ENCODE measurements at places on chromosomes 7 and 10.

DNA sequence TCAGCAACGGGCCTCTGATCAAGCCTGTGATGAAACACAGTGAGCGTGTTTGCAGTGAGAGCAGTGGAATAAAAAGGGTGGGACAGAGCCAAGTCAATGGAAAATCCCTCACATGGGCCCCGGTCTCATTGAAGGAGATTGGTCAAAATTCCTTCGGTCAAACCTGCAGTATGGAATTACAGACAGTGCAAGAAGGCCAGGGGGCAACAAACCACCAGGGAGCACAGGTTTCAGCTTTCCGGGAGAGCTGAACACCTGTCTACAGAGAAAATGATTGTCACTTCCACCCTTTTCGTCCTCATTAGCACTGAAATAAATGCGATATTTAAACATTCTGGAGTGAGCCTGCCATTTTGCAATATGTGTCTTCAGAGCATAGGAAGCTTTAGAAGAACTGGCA is 92.9 kb downstream of the GPR26 start:
- DNase-seq: no peak

- no peak for DNase-seq
Measured at GRCh38 chr7:43884617-43885016, 15.3 kb upstream of the MRPS24 start.

DNA sequence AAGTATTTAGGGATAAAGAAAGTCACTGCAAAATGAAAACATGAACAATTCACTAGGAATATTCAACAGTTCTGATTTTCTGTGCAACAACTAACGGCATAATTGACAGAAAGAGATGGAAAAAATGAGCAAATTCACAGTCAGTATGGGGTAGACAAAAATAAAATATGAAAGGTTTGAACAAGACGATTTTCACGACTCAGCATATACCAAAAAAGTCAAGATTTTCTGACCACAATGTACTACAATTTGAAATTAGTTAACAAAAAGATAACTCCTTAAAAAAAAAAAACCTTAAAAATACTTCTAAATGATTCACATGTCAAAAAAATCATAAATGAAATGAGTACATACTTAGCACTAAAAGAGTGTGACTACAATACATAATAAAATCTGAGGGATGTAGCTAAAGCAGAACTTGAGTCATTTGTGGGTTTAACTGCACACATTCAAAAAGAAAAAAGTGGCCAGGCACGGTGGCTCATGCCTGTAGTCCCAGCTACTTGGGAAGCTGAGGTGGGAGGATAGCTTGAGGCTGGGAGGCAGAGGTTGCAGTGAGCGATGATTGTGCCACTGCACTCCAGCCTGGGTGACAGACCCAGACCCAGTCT is 22.6 kb upstream of the MTURN start:
- no peak for DNase-seq

GRCh38 chr7:108314551-108314950 is 141.7 kb downstream of the NRCAM start:
- DNase-seq: no peak

GRCh38 chr7:131681961-131682360 is 125.5 kb upstream of the PODXL start:
- DNase-seq: no peak

DNA sequence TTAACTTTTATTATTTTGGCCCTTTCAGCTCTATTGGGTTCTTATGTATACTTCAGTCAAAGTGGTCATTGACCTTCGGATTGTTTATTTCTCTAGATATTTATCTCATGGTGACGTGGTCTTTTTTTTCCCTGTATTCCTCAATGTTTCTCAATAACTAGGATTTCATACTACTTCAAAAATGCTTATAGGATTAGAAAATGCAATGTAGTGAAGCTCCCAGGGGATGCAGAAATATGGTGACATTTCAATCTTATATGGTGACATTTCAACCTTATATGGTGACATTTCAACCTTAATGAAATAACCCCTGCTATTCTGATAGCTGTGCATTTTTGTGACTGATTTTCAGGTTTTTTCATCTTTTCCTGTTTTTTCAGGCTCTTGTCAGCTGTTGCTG is 51.4 kb downstream of the CHRM2 start:
- no peak for DNase-seq

DNA sequence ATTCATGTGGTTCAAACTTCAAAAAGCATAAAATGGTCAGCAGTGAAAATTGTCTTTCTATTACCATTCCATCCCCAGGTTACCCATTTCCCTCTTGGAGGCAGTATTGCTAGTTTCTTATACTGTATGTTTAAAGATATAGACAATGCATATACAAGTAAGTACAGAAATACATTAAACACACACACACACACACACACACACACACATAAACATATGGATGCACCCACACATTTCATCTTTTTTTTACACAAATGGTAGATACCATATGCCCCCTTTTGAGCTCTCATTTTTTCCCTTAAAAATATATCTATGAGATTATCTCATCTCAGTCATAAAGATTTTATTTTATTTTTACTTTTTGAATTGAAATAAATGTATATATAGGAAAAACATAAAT is 79.7 kb downstream of the NEUROD6 start:
- DNase-seq: no peak

DNA sequence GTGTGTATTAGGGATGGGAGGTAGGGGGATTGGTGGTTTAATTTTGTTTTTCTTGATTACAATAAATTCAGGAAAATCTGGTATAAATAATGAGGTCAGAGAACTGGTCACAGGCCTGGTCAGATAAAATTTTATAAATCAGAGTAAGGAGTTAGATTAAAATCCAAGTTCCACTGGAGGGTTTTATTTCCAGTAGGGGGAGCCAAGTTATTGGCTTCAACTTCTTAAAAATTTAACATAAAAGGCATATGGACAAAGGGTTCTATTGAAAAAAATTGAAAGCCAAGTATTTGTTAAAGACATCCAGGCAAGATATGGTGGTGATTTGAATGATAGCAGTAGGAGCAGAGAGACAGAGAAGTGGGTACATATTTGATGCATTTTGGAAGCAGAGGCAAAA is 763.3 kb downstream of the SORCS1 start:
- no peak for DNase-seq

DNA sequence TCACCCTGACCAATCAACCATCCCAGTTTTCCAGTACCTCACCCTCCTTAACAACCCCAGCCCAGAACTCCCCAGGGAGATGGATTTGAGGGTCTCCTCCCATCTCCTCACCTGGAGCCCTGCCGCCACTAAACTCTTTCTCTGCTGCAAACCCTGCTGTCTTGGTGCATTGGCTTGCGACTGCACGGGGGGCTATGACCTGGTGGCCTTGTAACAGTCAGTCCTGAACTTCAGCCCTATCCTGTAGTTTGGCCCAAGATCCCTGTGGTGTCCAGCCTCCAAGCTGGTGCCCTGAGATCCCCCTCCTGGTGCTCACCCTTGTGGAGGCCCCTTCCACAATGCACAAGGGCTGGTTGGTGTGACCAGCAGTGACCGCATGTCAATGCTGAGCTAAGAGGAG is 91.9 kb downstream of the PAXIP1 start:
- no peak for DNase-seq

- no peak for DNase-seq
Measured at GRCh38 chr7:142897691-142898090, 12.1 kb upstream of the TRPV6 start.

- DNase-seq: no peak
Measured at GRCh38 chr10:103852856-103853255, 2.5 kb downstream of the SH3PXD2A start.

DNA sequence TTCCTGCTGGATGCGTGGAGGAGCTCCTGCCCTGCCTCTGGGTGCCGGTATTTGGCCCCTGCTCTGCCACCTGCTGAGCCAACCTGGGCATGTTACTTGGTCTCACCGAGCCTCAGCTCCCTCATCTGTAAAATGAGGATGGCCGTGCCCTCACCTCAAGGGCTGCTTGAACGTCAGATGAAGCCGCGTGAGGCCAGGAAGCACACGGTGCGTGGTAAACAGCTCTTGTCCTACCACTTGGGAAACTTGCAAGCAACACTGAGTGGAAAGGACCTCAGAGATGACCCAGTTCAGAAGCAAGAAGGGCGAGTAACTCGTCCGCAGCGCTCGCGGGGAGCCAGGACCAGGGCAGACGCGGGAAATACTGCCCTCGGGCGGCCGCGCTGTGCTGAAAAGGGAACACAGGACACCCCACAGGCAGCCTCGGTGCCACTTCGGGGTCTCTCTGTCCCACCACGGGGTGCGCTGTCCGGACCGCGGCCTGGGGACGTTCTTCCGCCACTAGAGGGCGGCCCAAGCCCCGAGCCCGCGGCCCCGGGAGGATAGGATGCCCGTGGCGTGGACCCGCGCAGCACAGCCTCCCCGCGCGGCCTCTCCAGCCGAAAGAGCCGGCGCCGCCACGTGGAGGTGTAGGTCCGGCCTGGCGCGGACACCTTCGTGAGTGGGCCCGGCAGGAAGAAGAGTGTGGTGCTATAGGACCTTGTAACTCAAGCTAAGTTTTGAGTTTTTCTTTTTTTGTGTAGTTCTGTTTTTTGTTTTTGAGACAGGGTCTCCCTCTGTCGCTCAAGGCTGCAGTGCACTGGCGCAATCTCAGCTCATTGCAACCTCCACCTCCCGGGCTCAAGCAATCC is 94.1 kb downstream of the PRKAG2 start:
- peak; percentile 45 for DNase-seq

DNA sequence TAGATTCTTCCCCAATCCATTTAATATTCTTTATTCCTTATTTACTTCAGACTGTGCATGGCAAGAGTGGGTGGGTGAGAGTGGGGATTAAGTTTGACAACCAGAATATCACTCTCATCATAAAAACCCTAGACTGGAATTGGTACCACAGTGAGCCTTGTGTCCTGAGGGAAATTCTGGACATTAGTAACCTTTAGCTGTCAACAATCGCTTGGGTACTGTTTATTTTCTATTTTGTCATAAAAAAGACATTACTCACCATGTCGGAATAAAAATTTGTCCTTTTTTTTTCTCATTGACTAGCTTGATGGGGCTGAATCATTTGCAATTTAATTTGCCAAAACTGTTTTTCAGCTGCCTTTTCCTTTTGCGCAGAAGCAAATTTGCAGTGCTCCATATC is 176.1 kb upstream of the SEMA3C start:
- no peak for DNase-seq

- no peak for DNase-seq
Measured at GRCh38 chr10:72375585-72375984, 20.9 kb upstream of the DNAJB12 start.

DNA sequence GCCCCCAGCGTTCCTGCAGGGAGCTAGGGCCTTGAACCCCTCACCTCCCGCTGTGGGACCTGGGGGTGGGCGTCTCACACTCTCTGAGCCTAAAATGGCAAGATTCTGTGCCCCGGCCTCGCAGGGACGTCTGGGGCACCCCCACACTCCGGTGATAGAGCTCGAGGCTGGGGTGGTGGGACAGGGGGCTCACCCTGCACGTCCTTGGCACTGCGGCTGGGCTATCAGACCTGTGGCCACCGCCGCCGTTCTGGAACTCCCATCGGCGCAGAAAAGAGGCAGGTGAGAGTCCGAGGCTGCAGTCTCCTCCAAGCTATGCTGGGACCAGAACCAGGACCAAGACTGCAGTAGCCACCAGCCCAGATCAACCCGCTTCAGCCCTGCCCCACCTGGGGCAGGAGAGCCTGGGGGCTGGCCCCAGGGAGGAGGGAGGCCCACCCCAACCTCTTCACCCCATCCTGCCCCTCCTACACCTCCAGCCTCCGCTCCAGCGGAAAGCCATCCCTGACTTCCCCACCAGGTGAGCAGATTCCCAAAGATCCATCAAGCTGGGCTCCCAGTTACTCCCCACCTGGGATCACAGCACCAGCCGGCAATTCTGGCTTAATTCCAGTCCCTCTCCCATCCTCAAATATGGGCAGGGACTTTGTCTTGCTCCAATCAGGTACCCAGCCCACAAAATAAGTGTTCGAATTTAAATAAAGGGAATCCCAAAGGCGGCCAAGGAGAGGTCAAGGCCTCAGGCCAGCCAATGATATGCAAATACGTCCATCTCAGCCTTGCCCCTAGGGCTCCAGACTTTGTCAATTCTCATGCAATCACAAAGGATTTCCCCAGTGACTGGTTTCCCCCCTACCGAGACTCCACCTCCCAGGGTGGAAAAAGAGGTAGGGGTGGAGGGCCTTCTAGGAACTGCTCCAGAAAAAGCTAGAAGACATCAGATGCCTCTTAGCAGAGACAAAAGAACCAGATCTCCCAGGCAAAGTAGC is 16.4 kb downstream of the TNRC18 start:
- DNase-seq: no peak

DNA sequence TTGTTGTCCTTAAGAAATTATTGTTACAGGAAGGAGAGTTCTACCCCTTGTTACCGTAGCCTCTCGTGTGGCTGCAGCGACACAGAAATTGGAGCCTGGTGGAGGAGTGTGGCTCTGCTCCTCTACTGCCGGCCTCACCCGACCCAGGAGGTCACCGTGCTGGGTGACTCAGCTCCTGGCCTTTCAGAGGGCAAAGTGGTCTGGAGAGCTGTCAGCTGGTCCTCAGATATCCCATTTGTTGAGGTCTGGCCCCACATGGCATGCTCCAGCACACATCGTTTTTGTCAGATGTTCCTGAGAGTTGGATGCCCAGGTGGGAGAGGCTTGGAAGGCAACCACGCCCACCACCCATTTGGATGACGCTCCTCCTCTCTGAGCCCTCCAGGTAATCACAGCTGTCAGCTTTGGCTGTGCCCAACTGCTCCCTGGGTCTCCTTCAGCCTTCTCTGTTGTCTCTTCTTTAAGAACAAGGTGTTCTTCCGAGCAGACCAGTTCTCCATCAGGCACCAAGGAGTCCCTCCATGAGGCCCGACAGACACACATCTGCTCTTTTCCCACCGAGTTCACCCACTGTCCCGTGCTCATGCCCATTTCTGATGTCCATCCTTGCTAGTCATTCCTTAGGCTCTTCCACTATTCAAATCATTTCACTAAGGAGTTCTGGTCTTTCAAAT is 80.3 kb downstream of the RAMP3 start:
- no peak for DNase-seq

- no peak for DNase-seq
Measured at GRCh38 chr10:122988501-122988900, 8.3 kb downstream of the PSTK start.

GRCh38 chr10:105192861-105193260 is 551.8 kb downstream of the SORCS3 start:
- DNase-seq: no peak

DNA sequence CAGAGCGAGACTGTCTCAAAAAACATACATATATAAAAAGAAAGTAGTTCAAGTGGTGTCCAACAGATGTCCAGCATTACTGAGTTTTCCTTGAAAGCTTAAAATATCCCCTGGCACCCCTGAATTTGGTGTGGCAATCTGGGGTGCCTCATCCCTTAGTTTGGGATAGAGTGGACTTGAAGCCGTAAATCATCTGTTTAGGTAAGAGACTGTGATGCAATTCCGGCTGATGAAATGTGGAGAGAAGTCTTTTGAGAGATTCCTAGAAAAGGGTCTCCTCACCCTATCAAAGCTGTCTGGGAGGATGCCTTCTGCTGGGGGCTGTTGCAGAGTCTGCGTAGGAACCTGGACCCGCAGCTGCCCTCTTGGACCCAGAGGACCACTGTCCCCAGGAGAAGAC is 408.0 kb downstream of the RPS24 start:
- DNase-seq: no peak

DNA sequence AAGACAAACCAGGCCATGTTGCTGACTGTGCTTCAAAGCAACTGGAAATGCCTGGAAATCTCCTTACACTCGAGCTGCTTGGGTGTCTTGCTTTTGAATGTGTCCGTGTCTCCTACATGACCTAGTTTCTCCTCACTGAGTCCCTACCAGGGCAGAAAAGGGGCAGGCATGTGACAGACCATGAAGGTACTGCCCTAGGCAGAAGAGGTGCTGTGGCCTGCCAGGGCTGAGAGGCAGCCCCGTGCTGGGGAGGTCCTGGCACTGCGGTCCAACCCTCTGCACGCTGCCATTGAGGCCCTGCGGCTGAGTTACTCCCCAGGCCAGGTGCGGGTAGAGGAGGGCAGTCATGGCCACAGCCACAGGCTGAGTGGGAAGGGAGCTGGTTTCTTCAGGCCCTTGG is 159.3 kb downstream of the LYZL1 start:
- DNase-seq: no peak
